ENCODE measurements at places on chromosomes 5 and 9. TPM values are rescaled to one million over a fixed set of nuclear protein-coding genes. Genes with fewer than 3 reads are reported as not detected.

The PCDHGA9 gene
- 0.04 TPM for polyA plus RNA-seq

DNA sequence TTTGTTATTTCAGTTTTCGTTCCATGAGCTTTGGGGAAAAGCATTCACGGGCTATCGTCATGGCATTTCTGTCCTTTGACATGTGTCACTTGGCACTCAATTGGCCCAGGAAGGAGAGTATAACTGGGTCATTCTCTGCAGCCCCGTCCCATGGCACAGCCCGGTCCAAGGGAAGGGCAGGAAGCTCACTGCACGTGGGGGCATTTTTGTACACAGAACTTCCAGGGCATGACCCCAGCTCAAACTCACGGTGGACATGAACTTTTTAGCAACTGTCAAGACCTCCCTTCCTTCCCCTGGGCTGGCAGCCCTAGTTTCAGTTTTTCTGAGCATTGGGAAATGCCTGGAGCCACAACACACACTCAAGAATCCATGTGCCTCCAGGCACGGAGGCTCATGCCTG, 161.6 kb upstream of the PANK3 start:
- no peaks in the 10 kb centered on the region for H3K36me3 ChIP-seq
- H3K4me3 ChIP-seq: no peak overlapping the region
- no peaks in the 10 kb centered on the region for H3K4me1 ChIP-seq
- H3K27me3 ChIP-seq: no peaks in the 10 kb centered on the region

- H3K27me3 ChIP-seq: no peaks in the 10 kb centered on the region
- no peak overlapping the region for H3K27ac ChIP-seq
- no peak for DNase-seq
- H3K4me3 ChIP-seq: no peak overlapping the region
- H3K36me3 ChIP-seq: peaks cover 22% of the 10 kb centered on the region
Measured at GRCh38 chr9:107337676-107338590, 54.9 kb downstream of the RAD23B start.

DNA sequence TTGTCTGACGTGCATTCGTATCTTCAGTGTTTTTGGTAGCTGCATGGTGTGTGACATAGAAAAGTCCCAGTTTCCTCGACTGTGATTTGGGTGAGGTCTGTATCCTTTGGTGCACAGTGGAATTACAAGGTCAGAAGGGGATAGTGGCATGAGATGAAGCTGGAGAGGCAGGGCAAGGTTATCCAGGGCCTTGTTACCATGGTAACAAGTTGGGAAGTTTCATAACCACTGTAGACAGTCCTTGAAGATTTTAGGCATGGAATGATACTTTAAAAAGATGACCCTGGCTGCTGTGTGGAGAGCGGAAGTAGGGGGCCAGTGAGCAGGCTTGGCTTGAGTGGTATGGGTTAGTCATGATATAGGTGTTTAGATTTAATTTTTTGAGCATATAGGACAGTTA, 11.9 kb downstream of the EHMT1 start:
- no peak overlapping the region for H3K27ac ChIP-seq
- no peak for DNase-seq
- H3K27me3 ChIP-seq: no peaks in the 10 kb centered on the region
- H3K4me1 ChIP-seq: peaks cover 35% of the 10 kb centered on the region
- H3K36me3 ChIP-seq: peaks cover 1% of the 10 kb centered on the region
- H3K4me3 ChIP-seq: no peak overlapping the region

The CORO2A gene
- polyA plus RNA-seq: 12.9 TPM

DNA sequence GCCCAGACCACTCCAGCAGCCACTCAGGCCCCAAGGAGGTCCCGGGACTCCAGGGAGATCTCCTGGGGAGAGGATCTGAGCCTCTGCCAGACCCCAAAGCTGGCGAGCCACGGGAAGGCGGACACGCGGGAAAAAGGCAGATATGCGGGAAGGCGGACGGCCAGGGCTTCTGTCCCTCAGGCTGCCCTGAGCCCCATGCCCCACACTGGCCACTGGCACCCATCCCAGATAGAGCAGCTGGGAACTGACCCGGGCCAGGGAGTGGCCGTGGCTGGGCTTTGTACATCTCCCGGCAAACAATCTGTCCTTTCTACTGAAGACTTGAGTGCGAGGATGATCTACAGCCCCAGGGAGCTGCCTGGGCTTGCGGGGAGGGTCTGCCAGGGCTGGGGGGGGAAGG, 21.1 kb upstream of the NOTCH1 start:
- no peak for DNase-seq
- peaks cover 81% of the 10 kb centered on the region for H3K27me3 ChIP-seq
- no peak overlapping the region for H3K27ac ChIP-seq
- no peaks in the 10 kb centered on the region for H3K36me3 ChIP-seq

DNA sequence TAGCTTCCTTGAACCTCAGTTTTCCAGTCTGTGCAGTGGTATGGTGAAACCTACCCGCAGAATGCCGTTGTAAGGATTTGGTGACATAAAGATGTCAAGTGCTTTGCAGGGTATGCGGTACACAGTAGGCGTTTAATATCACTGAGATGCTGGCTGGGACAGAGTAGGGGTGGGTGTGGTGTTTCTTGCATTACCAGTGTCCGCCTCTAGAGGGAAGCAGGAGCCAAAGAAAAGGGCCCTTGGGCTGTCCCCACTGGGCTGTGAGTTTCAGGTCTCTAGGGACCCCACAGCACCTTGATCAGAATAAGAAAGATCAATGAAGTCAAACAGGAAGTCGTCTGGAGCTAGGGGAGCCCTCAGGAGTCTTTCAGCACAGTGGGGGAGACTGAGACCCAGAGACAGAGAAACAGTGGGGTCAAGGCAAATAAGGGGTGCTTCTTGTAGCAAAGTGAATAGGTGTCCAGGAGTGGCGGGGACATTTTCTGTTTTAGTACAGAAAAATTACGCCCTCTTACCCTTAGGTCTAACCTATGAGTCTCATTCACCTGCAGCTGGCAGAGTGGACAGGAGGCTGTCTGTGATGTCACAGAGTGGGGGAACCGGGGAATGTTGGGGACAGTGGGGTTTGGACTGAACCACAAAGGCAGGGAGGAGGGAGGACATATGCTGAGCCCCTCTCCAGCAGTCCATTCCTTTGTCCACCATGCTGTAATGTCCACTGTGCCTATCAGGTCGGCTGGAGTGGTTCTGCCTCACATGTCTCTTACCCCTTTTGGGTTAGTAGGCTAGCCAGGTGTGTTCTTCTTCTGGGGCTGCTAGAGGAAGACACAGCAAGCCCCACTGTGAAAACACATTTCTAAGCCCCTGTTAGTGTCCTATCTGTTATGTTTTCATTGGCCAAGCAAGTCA, 4.7 kb upstream of the TEX53 start:
- no peak overlapping the region for H3K27ac ChIP-seq
- no peaks in the 10 kb centered on the region for H3K36me3 ChIP-seq
- no peak overlapping the region for H3K4me3 ChIP-seq
- H3K27me3 ChIP-seq: no peaks in the 10 kb centered on the region
- DNase-seq: peak; percentile 22
- no peaks in the 10 kb centered on the region for H3K4me1 ChIP-seq
